Spinal cord (tissue), 10 donors: ENCODE measurements at places on chromosomes 13 and 19.
A peak's percentile ranks its signal among the peaks of the same experiment; 100 is the strongest.

DNA sequence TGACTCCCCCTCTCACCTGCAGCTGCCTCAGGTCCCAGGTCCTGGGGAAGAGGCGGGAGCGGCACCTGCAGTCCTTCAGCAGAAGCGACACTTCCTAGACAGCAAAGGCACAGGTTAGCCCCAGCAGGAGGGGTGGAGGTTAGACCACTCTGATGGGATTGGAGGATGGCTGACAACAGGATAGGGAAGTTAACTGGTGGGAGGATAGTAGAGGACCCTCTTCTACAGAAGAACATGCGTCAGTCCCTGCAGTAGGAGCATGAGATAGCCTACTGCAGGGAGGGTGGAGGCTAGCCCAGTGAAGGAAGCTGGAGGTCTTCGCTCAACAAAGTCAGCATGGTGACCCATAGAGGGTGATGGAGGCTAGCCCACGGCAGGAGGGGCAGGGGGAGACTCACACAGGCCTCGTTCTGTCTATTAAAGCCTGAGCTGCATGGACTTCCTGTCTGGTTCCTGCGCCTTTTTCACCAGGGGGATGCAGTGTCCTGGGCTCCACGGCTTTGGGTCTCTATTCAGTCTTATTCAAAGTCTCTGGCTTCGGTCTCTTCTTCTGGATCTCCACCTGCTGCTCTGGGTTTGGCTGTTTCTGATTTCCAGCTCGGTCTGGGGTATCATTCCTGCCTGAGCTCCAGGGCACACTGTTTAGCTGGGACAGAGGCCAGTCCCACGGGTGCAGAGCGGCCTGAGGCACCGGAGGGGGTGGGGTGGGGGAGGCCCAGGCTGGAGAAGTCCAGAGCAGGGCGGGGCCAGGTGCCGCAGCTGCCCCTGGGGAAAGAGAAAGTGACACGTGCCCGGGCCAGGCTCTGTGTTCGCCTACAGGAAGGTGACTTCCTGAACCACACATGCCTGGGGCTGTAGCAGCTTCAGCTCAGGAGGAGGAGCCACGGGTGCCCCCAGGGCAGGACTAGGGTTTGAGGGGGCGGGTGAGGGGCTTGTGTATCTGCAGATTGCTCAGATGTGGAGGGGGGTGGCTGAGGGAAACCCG lies 7.3 kb downstream of the IFNL3 start:
- no peak for DNase-seq

DNA sequence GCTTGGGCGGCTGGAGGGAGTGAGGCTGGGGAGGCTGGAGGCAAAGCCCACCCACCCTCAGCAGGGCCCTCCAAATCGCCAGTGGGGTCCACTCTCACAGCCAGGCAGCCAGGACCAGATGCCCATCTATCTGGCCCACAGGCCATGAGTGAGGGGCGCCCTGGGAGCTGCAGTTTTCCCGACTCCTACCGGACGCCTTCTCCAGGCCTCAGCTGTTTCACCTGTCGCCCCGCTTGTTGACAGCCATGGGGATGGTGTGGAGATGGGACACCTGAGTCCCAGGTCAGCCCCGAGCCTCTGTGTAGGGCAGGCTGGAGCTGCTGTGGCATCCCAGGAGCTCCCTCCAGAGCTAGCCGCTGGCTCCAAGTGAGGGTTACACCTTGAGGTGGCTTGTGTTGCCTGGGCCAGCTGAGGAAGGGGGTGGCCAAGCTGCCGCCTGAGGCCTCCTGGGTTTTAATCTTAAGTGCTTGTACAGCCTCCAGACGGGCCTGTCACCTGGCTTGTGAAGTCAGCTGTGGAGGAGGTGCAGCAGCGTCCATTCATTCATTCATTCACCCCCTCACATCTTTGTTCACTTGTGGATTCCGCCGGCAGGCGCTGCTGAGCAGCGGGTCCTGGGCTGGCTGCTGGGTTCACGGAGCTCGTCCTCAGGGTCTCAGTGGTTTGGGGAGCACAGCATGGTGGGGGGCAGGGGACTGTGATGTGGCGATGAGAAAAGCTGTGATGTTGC lies 52.0 kb downstream of the COMP start:
- DNase-seq = no peak

GRCh38 chr13:20482275-20482761 lies 43.3 kb downstream of the CRYL1 start:
- DNase-seq = no peak

GRCh38 chr19:48090281-48090802 lies 20.3 kb downstream of the PLA2G4C start:
- peak; percentile 41 for DNase-seq

- no peak for DNase-seq
These were observed 358.9 kb downstream of the DLEU7 start for GRCh38 chr13:50484472-50485113.

DNA sequence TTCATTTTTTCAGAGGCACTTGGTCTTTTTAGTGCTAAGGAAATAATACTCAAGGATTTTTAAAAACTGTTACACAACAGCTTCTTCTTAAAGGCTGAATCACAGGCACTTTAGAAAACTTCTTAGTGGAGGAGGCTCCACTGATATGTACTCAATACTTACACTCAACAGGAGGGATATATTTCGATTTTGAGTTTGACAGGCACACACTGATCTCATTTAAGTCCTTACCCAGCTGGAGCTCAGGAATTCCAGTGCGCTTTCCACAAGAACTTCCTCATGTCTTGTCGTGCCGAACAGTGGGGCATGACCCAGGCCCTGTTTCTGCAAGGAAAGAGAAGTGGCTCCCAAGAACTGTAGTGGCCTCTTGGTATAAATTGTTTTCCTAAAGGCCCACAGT lies 103.8 kb downstream of the RGCC start:
- no peak for DNase-seq

DNA sequence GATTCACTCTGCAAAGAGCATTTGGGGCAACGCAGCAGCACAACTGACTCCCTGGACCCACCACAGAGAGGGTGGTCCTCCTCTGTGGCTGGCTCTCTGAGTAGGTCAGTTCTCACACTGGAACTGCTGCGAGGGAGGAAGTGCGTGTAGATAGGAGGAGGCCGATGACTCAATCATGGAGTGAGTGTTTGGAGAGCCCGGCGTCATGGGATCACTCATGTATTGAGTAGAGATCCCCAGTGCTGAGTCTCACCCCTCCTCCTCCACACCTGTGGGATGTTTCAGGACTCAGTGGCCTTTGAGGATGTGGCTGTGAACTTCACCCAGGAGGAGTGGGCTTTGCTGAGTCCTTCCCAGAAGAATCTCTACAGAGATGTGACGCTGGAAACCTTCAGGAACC lies 8.9 kb downstream of the ZNF101 start:
- no peak for DNase-seq

GRCh38 chr13:73966331-73966730 lies 167.9 kb downstream of the KLF12 start:
- no peak for DNase-seq

- DNase-seq = no peak
These were observed 15.5 kb downstream of the KASH5 start for GRCh38 chr19:49403404-49404187.

GRCh38 chr13:29532116-29532515 lies 63.4 kb downstream of the SLC7A1 start:
- DNase-seq = no peak

- DNase-seq = peak; percentile 80
These were observed 13.5 kb downstream of the ERVV-2 start for GRCh38 chr19:53057904-53058580.

DNA sequence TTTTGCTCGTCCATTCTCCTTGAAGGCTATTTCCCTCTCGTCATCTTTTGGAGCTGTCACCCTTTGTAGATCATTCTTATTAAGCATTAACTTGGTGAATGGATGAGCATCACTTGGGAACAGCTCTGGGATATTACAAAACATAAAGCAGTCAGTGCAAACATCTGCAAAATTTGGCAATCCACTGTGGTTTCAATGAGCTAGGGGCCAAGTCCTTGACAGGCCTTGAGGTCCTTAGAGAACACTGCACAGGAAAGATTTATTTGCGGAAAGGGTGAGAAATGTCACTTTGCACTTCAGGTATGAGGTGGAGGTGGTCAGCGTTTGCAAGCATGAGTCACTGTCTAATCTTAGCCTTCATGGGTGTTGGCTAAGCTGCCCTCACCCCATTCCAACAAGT lies 239.7 kb upstream of the MAB21L1 start:
- no peak for DNase-seq

DNA sequence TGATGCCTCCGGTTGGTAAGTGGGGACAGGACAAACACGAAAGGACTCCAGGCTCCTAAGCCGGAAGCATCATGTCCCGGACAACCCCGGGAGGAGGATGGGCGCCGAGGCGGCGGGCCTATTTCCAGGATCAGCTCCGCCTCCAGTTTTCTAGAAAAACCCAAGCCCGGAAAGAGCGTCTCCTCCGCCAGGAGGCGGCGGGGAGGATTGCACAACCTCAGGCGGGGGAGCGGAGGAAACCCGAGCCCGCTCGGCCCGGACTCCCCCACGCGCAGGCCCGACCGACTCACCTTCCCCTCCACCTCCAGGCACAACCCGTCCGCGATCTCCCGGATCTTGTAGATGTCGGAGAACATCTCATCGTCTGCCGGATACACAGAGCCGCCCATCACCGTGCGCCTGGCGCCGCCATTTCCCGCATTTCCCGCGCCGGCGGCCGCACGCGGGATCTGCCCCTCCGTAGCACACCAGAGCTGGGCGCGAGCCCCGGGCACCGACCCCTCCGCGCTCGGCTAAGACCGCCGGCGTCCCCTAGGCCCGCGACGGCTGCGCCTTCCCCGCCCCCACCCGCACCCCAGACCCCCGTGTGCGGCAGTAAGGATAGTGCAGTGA lies 455 bp downstream of the TPT1 start:
- peak; percentile 94 for DNase-seq

DNA sequence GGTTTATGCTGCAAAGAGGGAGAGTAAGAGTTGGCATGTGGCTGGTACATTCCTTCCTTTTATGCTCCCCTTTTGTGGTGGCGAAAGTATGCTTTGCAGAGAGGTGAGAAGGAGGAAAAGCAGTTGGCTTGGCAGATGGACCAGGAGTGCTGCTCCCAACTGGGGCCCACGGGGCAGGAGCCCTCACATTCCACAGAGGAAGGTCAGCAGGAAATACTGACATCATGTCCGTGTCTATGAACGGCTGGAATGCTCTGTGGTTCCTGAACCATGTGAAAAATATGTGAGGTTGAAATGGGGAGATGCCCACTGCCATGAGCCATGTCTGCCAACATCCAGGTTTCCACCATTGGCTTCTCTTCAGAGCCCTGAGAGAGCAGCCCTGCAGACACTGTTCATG lies 33.3 kb upstream of the GAS6 start:
- DNase-seq = no peak

DNA sequence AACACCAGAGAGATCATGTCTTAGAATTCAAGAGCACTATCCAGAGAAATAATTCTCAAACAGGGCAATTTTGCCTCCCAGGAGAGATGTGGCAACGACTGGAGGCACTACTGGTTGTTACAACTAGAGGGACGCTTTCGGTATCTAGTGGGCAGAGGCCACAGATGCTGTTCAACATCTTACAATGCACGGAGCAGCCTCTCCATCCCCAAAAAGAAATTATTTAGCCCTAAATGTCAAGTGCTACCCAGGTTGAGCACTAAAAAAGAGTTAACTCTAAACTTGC lies 78.6 kb downstream of the ABCC4 start:
- no peak for DNase-seq

- no peak for DNase-seq
These were observed at the start of gene CD79A for GRCh38 chr19:41876847-41877832. Gene CD79A (plus strand): TSS chr19:41877279. CDS start chr19:41877305, 26 bp downstream.

- DNase-seq = no peak
These were observed 4.7 kb upstream of the TMPRSS9 start for GRCh38 chr19:2355168-2356035.

DNA sequence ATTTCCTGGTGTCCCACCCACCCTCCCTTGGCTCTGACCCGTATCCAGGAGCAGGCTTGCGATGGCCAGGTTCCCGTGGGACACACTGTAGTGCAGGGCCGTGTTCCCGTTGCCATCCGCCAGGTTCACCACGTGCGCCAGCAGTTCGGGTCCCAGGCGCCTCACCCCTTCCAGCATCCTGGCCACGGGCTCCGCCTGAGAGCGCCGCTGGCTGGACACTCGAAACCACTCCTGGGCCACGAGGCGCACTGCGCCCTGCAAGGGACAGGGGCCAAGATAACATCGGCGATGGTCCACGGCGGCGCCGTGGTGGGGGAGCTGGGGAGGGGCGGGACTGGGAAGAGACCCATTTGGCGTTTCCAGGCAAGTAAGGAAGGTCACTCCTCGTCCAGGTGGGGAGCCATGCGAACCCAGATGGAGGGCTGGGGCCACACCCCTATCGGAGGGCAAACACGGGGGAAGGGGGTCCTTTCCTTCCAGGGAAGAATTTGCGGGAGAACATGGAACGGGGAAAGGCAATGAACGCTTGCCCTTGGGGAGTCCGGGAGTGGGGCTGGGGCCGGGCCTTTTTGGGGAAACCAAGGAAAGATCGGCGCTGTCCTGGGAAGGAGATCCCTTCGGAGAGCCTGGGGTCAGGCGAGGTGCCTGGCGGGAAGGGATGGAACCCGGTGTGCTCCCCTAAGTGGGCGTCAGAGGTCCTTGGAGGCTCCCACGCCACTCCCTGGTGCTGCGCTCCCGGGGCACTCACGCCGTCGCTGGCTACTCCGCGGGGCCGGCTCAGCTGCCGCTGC lies 9.9 kb downstream of the KANK3 start:
- no peak for DNase-seq

- DNase-seq = no peak
These were observed 28.8 kb downstream of the TSSK6 start for GRCh38 chr19:19486343-19487076.

- DNase-seq = peak; percentile 82
These were observed 1.8 kb downstream of the PCDH17 start for GRCh38 chr13:57633141-57633949.

DNA sequence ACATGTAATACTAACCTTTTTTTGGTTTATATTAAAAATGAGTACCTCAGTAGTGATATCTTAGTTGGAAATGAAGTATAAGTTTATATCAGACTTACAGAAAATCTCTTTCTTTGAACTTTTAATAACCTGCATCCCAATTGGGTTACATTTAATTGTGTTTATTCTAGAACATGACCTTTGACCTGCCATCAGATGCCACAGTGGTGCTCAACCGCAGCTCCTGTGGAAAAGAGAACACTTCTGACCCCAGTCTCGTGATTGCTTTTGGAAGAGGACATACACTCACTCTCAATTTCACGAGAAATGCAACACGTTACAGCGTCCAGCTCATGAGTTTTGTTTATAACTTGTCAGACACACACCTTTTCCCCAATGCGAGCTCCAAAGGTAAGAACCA lies 12.4 kb downstream of the LAMP1 start:
- DNase-seq = no peak

- no peak for DNase-seq
These were observed 439.4 kb downstream of the ZNF536 start for GRCh38 chr19:30811397-30812098.

GRCh38 chr13:30340331-30341250 lies 33.2 kb upstream of the KATNAL1 start:
- DNase-seq = no peak
